Stimulated activated CD4-positive, alpha-beta T cell treated with anti-CD3 and anti-CD28 coated beads, Interleukin-15, amount 100 ng/mL, for 1 hour (primary cell): ENCODE measurements at places on chromosomes 3 and 15.

- DNase-seq, result no peak
Observed at GRCh38 chr3:102132370-102132769, 283.1 kb downstream of the NFKBIZ start.

GRCh38 chr15:68424754-68425390 lies 7.1 kb downstream of the ITGA11 start:
- no peak for DNase-seq

DNA sequence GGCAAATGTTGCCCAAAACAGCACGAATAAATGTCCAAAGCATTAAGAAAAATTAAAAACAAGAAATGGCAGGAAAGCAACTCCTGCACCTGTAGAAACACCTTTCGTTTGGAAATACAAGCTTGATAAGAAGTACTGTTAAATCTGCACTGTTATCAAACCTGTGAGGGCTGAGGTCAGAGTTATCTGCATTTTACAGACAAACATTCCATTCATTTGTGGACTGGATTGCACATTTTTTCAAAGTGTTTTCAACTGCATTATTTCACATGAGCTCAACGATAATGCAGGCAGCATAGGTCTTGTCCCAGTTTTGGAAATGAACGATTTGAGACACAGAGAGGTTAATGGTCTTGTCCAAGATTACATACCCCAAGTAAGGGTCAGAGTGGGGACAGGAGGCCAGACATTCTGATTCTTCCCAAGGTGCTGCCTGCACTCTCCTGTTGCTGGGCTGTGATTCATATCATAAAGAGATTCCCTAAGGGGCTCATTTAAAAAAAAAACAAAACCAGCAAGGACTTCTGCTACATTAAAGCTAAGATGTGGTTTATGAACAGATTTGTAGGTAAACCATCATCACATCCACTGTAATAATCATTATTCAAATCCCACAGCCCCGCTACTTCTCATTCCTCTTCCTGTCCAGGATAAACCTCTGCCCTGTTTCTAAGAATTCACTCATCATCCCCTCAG lies 13.0 kb downstream of the GUCA1C start:
- no peak for DNase-seq

DNA sequence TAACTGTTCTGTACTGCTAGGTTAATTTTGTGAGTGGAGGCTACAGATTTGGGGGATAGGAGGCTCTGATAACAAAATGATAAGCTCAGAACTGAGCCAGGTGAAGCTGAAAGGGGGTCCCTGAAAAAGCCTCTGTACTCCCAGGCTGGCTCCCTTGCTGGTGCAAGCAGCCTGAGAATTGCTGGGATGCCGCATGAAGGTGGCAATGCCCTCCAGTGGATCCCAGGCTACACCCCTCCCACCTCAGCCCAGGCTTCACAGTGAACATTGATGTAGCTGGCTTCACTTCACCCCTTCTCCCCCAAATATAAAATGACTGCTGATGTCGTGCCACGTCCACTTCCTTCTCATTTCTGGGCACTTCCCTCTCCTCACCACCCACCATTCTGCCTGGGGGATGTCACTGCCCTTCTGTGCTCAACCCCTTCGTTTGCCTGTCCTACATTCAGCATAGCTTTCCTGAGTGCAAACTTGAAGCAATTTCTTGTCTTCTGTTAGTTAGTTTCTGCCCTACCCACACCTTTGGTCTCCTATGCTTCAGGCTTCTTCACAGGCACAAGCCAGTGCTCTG lies 9.7 kb upstream of the ARHGEF26 start:
- no peak for DNase-seq

DNA sequence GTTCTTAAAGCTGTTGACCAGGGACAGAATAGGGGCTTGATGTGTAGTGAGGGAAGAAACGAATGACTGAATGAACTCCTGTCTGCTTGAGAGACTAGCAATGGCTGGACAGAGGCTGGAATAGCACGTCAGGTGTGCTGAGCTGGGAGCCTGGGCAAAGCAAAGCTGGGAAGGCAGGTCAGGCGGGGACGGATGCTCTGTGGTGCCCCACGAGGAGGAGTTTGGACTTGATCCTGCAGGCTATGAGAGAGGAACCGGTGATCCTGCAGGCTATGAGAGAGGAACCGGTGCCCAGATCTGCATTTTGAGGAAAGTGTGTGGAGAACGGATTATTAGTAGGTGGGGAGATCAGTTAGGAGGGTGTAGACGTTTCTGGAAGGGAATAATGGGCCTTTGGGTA lies 31.3 kb upstream of the PSTPIP1 start:
- DNase-seq, result no peak

DNA sequence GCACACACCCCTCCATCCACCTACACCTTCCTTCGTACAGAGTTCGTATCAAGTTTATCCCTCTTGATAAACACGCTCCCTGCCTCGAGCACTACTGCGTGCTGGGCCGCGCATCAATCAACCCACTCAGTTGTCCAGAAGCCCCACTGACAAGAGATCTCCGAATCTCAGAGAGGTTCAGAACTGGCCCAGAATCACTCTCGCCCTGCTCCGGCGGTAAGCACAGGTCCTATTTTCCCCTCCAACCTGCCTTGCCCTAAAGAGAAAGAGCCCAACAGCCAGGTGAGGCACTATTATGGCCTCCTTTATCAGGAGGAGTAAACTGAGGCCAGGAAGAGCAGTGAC lies 494 bp upstream of the NISCH start:
- no peak for DNase-seq

DNA sequence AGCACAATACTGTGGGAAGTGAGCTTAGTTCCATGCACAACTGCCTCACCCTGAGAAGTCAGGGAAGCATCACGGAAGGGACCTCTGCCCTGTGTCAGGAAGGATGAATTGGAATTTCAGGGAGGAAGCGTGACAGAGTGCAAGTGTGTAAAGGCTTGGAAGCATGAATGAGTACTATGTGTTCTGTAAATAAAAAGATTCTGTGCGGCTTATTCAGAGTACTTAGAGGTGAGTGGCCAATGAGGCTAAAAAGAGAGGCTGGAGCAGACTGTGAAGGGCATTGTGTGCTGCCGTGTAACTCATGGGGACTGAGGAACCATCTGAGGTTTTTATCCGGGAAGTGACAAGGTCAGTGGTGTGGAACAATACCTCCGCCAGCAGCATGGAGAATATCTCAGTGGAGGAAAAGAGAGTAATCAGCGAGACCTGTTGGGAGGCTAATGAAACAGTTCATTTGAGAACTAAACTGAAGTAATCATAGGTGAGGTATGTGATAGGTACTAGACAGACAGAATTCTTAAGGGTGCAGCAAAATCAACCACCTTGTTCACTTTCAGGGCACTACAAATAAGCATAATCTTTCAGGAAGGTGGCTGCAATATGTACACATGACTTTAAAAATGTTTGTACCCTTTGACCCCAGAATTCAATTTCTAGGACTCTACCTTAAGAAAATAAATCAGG lies 64.9 kb upstream of the SPRED1 start:
- DNase-seq, result no peak

DNA sequence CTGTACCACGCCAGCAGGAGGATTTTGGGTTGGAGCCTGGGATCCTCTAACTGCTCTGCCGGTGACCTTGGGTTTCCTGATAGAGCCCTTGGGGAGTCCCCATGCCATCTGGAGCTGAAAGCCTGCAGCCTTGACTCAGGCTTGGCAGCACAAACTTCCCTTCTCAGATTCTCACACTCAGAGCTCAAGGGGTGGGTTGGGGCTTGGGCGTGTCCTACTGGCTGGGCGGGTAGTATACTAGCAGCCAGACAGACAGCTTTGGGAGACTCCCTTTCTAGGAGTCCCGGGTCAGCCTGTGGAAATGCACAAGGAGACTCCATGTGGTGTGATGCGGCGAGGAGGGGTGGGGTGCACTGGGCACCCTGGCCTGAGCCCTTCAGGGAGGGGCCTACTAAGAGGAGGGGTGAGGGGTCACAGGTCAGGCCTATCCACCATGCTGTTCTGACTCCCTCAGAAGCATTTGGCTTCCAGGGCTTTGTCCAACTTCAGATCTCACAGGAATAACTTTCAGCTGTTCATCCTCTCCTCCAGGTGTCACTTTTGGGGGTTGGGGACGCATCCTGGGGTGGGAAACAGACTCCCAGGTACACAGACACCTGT lies 21.6 kb upstream of the PLXNA1 start:
- DNase-seq, result no peak

GRCh38 chr15:75185271-75186029 lies 16.2 kb upstream of the C15orf39 start:
- DNase-seq, result no peak

GRCh38 chr3:133779626-133780203 lies 25.9 kb upstream of the SRPRB start:
- DNase-seq, result no peak

DNA sequence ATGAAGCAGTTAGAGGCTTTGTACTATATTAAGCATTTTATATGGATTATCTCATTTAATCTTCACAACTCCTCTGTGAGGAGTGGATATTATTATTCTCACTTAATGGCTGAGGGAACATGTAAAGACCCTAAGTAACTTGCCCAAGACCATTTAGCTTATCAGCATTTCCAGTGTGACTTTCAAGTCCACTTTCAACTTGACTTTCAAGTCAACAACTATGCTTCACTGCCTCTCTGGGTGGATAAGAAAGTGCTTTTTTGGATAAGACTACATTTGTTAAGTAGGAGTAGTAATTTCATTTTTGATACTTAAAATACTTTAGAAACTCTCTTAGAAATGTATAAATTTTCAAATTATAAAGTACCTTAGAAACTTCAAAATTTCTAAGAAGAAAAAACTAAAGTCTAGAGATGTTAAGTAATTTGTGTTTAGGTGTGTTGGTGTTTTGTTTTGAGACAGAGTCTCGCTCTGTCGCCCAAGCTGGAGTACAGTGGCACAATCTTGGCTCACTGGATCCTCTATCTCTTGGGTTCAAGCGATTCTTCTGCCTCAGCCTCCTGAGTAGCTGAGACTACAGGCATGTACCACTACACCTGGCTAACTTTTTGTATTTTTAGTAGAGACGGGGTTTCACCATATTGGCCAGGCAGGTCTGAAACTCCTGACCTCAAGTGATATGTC lies 71.8 kb downstream of the MINDY2 start:
- DNase-seq, result no peak

GRCh38 chr15:40766194-40766815 lies 2.4 kb downstream of the GCHFR start:
- DNase-seq, result no peak

DNA sequence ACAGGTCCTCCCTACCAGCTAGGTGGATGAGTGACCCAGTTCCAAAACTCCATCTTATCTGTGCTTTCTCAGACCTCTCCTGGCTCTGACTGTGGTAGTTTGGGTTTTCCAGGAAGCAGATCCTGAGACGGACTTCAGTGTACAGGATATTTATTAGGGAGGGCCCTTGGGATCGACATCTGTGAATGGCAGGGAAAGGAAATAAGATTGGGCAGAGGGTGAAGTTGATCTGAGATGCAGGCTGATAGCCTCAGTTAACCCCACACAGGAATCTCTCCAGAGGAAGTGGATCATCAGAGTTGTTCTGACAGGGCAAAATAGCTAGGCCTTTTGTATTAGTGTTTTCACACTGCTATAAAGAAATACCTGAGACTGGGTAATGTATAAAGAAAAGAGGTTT lies 16.7 kb upstream of the MAPK6 start:
- no peak for DNase-seq

DNA sequence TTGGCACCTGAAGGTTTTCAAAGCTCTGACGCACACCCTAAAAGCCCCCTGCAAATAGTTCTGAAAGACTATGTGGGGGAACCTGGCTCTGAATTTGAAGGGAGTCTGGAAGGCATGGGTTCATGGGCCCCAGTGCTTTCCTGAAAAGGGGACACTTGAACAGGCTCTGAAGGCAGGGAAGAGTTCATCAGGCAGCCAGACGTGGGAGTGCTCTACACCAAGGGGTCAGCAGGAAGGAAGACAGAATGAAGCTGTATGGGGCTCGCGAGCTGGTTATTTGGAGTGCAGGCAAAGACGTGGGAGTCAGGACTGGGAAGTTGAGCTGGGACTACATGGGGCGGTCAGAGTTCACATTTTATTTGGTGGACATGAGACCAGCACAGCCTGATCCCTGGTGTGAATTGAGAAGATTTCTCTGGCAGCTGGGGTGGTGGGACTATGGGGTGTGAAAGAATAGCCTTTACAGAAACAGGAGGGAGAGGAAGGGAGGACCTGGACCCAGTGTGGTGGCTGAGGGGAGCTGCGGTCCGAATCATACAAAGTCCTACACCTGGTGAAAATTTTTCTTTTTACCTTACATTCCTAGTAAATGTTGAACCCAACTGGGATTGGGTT lies 12.6 kb downstream of the ABHD6 start:
- DNase-seq, result no peak

- no peak for DNase-seq
Observed at GRCh38 chr3:45104715-45105711, 41.2 kb downstream of the CDCP1 start.

DNA sequence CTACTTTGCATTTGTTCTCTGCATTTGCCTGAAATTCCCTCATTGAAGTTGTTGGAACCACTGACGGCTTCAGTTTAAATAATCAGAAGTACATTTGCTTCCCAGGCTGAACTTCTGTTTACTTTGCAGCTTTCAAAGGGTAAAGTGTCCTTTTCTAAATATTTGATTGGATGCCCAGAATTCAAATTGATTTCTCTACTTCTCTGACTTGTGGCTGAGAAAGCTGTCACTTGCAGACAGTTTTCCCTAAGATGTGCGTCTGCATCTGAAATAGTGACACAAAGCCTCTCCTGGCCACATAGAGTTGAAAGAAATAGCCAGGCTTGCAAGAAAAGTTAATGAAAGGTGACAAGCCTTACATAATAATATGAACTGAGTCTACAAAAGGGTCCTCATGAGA lies 299.6 kb downstream of the THSD4 start:
- DNase-seq, result no peak

DNA sequence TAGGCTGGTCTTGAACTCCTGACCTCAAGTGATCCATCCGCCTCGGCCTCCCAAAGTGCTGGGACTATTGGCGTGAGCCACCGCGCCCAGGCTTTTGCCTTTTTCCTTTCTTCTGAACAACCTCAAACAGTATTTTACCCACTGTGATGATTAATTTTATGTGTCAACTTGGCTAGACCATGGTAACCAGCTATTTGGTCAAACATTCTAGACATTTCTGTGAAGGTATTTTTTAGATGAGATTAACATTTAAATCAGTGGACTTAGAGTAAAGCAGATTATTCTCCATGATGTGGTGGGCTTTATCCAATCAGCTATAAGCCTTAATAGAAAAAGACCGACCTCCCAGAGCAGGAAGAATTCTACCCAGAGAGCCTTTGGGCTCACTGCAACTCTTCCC lies 6.0 kb downstream of the SPATA12 start:
- DNase-seq, result no peak

DNA sequence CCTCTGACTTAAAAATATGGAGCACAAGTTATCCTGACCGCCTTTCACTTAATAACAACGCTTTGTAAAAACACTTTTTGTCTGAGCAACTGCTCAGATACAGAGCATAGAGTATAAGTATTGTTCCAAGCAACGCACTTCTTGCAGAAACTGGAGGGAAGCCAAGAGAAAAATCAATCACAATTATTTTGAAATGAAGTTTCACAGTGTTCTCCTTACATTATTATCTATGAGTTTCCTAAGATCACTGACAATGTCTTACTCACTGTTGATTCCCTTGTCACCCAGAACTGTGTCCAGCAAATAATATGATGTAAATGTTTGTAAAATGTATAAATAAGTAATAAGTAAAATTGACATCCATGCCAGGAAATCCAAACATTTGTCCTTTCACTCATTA lies 184.6 kb upstream of the GPR149 start:
- no peak for DNase-seq
